NCI-H1092 treated with DMSO at 0.1 percent for 48 hours (cell line): ENCODE measurements at places on chromosomes 6 and 20.

DNA sequence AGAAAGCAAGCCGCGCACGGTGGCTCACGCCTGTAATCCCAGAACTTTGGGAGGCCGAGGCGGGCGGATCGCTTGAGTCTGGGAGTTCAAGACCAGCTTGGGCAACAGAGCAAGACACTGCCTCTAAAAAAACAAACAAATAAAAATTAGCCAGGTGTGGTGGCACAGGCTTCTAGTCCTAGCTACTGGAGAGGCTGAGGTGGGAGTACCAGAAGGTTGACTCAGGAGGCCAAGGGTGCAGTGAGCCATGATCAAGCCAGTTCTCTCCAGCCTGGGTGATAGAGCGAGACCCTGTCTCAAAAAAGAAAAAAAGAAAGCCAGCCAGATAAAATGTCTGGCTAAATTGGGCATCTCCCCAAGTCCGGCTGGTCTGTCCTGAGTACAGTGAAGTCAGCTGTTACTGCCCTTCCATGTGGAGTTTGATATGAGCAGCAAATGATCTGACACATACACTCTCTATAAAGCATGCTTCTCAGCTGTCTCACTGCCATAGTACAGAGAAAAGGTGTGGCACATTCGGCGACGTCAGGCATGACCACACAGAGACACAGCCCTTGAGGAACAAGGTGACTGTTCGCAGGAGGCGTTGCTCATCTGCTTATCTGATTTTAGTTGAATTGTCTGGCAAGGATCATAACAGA, 13.0 kb downstream of the CD83 start:
- no peak for DNase-seq

DNA sequence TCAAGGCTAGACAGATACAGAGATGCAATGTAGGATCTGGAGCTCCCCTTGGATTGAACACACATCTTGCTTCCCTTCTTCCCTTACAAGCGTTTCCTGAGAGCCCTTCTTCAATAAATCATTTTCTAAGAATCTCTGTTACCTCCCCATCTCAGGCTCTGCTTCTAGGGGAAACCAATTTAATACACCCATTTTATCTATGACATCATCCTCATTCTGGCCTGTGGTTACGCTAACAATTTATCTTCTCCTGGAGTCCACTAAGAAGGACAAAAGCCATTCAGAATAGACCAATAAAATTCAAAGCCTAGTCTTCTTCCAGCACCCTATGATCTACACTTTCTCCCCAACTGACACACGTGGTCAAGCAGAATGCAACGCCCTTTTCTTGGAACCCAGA, 390.1 kb downstream of the PLCB1 start:
- no peak for DNase-seq

DNA sequence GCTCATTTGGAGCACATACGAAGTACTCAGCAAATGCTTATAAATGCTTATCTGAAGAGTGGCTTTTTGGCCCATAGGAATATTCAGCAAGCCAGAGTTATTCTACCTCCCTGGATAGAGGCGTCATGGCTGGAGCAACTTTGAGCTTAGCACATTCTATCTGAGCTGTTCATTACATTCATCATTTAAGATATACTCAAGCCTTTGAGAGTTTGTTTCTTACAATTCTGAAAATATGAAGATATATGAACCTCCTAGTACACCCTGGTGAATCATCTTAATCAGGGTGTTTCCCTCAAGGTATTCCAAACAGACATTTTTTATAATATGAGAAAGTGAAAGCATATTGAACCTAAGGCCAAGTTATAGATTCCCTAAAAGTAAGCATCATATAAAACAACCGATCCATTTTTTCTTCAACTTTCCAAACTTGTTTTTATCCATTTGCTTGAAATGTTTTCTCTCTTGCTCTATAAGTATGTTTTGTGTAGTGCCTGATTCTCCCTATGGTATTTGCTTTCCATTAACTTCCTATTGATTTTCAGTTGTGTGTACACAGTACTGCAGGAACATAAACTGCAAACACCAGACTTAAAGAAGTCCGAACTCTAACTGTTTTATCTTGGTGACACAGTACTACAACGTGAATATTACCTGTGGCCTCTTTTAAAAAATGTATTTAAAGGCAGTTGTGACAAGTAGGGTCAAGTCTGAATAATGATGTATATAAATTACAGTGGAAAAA, 139.7 kb upstream of the PTPRK start:
- no peak for DNase-seq

GRCh38 chr6:98579941-98580340, 254.4 kb upstream of the POU3F2 start:
- no peak for DNase-seq

DNA sequence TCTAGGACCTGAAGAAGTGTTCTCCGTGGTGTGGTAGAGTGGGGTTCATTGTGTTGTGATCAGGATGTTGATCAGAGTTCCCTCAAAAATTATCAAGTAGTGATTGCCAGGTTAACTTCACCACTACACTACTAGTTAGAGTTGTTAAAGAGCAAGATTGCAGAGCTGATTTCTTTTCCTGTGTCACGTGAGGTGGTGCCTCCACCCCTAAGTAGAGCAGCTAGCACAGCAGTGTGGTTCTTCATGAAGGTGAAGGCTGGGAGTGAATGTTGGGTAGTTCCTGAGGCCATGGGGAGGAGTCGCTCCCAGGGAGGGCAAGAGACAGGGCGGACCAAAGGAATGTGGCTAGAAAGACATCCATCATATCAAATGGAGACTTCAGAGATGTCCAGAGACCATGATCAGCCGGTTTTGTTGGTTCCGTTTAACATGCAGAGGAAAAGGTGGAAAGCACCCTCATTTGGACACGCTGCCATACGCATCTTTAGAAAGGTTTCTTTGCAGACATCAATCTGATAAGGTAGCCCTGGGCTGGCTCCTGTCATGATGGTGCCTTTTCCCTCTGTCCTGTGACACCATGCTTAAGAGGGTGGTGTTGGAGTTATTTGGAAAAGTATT, 79.2 kb upstream of the IYD start:
- no peak for DNase-seq

- no peak for DNase-seq
These were observed 991 bp downstream of the UQCC2 start for GRCh38 chr6:33710296-33711121.

GRCh38 chr20:36929290-36929689, 22.2 kb downstream of the SAMHD1 start:
- no peak for DNase-seq

- DNase-seq = no peak
These were observed 47.3 kb downstream of the TSHZ2 start for GRCh38 chr20:53019464-53019863.

- no peak for DNase-seq
These were observed 31.4 kb upstream of the GSTA5 start for GRCh38 chr6:52872031-52872430.

DNA sequence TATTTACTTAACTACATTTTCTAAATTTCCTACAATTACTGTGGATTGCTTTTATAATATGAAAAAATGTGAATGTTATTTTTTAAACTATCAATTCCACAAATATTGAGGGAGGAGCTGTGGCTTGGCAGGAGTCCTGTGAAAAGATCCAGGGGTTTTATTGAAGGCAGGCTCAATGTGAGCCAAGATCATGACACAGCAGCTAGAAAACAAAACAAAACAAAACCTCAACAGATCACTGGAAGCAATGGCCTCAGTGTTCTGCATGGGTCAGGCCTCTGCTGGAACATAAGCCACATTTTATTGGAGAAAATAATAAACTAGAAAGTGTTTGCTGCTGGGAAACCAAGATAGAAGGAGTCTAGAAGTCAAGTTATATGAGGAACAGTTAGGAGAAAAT, 19.4 kb upstream of the RCAN2 start:
- DNase-seq = no peak

GRCh38 chr6:20414711-20415110, 13.0 kb downstream of the E2F3 start:
- no peak for DNase-seq

DNA sequence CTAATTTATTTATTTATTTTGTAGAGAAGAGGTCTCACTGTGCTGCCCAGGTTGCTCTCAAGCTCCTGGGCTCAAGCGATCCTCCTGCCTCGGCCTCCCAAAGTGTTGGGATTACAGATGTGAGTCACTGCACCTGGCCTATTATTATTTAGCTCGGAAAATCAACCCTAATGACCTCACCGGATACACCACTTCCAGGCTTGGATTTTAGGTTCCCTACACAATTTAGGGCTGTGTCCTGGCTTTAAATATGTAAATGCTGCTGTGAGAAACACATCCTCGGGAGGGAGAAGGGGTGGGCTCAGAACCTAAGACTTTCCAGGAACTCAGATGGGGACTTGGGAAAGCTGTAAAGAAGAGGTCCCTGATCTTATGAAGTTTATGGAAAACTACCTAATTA, 51.0 kb upstream of the SLC32A1 start:
- DNase-seq = no peak

- DNase-seq = no peak
These were observed 410.7 kb upstream of the JAG1 start for GRCh38 chr20:11084508-11084907.

DNA sequence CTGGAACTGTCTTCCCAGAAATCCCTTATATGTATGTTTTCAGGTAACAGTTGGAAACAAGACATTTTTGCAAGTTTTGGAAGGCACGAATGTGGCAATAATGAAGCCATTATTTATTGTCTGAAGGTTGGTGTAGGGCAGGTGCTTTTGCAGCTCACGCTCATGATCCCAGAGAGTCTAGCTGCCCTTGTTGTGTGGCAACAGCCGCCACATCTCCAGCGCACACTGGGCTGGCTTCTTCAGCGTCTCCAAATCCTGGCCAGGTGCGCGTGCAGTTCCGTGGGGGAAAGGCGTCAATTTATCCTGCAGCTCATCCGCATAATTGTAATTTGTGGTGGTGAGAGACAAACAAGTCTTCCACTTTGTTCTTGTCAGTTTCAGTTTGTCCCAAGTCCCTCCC, 71.2 kb downstream of the TRDN start:
- DNase-seq = no peak

- peak; percentile 69 for DNase-seq
These were observed 433.5 kb downstream of the RFPL4B start for GRCh38 chr6:112780498-112781096.

- DNase-seq = peak; percentile 43
These were observed 59.5 kb downstream of the PLEKHG1 start for GRCh38 chr6:150659046-150659763.

DNA sequence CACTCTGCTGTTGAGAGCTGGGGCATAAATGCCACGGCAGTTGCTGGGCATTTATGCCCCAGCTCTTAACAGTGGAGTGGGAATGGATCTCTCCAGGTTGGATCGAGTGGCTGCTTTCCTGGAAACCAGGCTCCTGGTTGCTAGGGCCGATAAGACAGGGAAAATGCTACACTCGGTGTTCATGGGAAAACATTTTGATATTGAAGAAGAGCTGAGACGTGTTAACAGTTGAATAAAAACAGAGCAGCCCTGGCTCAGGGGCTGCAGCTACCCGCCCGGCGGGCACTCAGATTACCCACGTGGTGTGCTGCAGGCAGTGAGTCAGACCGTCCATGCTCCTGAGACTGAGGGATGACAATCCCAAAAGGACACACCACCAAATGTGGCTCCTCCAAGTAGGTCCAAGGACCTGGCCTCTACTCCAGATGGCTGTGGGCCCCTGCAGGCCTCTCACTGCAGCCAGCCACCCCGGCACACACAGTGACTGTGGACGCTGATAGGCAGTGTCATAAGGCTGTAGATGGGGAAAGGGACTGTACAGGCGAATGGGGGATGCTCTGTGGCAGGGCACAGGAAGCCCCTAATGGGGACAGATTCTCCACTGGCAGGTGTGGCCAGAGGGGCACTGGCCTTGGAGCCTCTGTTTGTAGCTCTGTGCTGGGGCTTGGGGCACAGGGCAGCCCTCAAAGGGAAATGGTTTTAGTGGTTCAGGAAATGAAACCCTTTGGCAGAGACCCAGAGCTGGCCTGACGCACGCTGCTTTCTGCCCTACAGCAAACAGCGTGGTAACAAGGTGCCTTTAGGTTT, 237.8 kb downstream of the LY86 start:
- peak; percentile 52 for DNase-seq

DNA sequence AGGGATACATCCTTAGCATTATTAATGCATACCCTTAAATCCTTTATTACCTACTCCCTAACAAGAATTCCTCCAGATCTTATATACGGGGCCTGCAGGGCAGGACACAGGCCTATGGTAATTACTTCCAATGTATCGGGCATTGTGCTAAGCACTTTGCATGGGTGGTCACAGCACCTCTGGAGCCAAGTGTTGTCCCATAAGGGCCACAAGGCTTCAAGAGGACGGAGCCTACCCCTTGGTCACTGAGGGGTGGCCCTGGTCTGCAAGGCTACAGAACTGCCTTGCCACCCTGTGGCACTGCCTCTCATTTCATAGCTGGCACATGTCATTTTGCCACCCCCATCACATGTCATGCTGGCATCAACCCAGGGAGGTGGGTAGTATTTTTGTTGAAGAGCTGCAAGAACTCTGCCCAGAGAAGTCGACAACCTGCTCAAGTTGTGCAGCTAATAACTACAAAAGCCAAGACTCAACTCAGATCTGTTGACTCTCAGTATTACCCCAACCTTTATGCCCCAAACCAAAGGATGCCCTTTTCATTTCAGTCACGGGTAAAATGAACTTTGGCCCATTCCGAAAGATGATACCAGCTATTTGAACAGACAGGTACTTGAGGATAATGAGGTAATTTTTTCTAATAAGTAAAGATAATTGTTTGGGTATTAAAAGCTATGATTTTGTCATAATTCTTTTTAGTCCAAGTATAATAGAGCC, 144.1 kb upstream of the AKAP12 start:
- no peak for DNase-seq

DNA sequence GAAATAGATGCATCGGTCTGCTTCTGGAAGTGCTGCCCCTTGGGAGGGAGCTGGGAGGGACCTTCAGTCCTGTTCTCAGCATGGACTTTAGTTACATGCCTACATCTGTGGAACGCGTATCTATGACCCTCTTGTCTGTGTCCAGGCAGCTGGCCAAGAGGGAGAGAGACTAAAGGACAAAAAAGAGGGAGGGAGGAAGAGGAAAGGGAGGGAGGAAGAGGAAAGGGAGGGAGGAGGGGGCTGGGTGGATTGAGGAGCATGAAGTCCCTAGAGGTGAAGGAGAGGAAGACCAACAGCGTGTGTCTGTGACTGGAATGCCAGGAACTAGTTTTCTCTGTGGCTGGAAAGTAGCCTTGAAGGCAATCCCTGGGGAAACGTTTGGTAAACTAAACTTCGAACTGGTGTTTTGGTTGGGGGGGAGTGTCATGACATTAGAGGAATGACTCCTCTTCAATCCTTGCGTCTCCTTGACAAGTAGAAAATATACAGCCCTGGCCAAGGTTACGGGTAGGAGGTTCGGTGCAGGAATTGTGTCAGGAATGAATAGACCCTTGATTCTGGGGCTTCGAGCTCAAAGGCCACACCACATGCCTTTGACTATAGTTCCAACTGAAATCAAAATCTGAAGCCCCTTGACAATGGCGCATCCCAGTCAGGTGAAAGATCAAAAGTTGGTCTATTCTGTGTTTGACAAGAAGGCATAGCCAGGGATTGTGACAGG, 52.0 kb upstream of the PLEKHG1 start:
- peak; percentile 20 for DNase-seq
